Activated T-cell treated with anti-CD3 and anti-CD28 coated beads, Interleukin-2, amount 50 U/mL, for 72 hours (primary cell): ENCODE measurements at places on chromosomes 4 and X.

- DNase-seq = no peak
- peak overlapping the region; percentile 43 for H3K27ac ChIP-seq
- H3K36me3 ChIP-seq = no peaks in the 10 kb centered on the region
- H3K4me3 ChIP-seq = peak overlapping the region; percentile 37
- H3K4me1 ChIP-seq = peaks cover 26% of the 10 kb centered on the region
- H3K27me3 ChIP-seq = no peaks in the 10 kb centered on the region
Measured at GRCh38 chr4:25310066-25310802, 2.3 kb upstream of the ZCCHC4 start.

DNA sequence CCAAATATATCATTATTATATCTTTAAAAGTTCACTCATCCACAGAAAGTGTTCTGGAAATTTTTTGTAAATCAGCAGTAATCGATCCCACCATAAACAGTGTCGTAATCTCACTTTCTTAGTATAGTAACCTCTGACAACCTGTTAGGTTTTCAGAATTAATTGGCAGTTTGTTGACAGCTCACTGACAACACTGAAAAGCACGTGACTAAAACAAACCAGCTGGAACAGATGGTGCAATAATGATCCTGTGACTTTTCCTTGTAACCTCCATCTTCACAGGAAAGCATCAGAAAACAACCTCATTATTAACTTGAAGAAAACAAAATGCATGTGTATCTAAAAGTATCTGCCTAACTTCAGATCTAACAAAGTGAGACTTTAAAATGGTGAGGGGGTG, 48.5 kb downstream of the FSTL5 start:
- no peak for DNase-seq
- no peaks in the 10 kb centered on the region for H3K36me3 ChIP-seq
- H3K27ac ChIP-seq = no peak overlapping the region
- H3K4me3 ChIP-seq = no peak overlapping the region
- no peaks in the 10 kb centered on the region for H3K27me3 ChIP-seq

DNA sequence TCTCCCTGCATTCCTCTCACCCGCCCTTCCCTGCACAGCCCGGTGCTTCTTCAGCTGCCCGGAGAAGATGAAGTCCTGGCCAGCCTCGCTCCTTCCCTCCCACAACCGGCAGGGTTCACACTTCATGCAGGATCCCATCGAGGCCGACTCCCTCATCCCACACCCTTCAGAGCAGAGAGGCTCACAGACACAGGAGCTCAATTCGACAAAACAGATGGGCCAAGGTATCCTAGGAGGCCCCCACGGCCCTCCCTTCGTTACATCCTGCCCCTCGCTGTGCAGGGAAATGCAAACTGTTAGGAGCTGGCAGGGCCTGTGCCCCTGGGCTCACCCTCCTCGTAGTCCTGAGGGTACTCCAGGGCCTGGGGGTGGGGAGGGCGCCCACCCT, 238.1 kb downstream of the DHRSX start:
- no peak overlapping the region for H3K27ac ChIP-seq
- no peak for DNase-seq
- H3K4me1 ChIP-seq = no peaks in the 10 kb centered on the region

- no peak overlapping the region for H3K4me3 ChIP-seq
- no peak for DNase-seq
- H3K27me3 ChIP-seq = peaks cover 8% of the 10 kb centered on the region
- no peaks in the 10 kb centered on the region for H3K4me1 ChIP-seq
Measured at GRCh38 chrX:97524340-97524739, 640.6 kb downstream of the RPA4 start.

- H3K27ac ChIP-seq = no peak overlapping the region
- H3K36me3 ChIP-seq = peaks cover 2% of the 10 kb centered on the region
- DNase-seq = no peak
- H3K4me1 ChIP-seq = no peaks in the 10 kb centered on the region
- no peak overlapping the region for H3K4me3 ChIP-seq
Measured at GRCh38 chr4:118388606-118389005, 35.8 kb upstream of the PRSS12 start.
